ENCODE measurements at places on chromosomes 11 and 22. TPM values are rescaled to one million over a fixed set of nuclear protein-coding genes. Genes with fewer than 3 reads are reported as not detected.
A peak's percentile ranks its signal among the peaks of the same experiment; 100 is the strongest.

- no peak for DNase-seq
Observed at GRCh38 chr11:1557051-1557884, 14.8 kb downstream of the DUSP8 start.

The SEPTIN3 gene
- total RNA-seq = not detected

- DNase-seq = peak; percentile 87
Observed at GRCh38 chr22:37316875-37317371, 34.6 kb downstream of the CYTH4 start.

DNA sequence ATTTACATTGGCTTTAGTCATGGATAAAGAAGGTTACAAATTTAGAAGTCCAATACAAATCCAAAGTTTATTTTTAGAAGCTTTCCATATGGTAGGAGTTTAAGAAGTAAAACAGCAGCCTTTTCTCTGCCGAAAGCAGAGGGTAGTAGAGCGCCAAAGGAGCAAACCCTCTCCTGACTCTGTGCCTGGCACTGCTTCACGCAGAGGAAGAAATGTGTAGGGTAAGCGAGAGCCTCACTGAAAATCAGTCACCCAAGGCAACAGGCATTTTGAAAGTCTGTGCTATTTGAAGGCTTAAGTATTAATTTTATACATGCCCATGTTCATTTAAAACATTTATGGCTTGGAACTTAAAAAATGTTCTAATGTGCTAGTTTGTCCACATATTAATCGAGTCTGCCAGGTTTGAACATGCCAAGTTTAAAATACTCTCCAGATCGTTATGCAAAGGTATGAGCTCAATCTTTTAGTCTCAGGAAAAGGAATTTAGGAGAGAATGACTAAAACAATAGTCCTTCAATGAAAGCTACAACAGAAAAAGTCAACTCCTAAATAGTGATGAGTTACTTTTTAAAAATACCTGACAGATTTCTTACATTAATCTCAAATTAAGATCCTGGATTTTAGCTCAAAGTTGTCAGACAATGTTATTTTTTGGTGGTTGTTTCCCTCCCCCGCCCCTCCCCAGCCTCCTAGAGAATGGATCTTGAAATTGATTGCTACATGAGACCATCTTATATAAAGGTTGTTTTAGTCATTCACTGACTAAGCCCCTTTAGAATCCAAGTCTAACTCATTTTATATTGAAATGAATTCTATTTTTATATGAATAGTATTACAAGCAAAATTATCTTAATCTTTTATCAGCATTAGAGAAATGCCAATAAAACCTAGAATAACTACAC lies 38.7 kb downstream of the MRTFA start:
- DNase-seq = no peak
